ENCODE measurements at places on chromosomes 7 and 10. TPM values are rescaled to one million over a fixed set of nuclear protein-coding genes. Genes with fewer than 3 reads are reported as not detected.

GRCh38 chr7:5532536-5533335 is 109.1 kb upstream of the TNRC18 start:
- DNase-seq: peak; percentile 28

DNA sequence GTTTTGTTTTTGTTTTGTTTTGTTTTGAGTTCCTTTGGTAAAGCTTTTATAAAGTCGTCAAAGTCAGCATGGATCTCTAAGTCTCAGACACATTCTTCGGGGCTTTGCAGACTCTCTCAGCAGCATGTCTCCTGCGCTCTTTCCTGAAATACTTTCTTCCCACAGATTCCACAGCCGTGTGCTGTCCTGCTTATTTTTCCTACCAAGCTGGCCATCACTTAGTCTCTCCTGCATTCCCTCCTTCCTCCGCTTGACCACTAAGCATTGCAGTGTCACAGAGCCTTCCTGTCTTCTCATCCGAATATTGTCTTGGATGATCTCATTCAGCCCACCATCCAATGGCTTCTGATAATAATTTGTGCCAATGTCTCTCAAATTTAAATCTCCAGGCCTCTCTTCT is 434.3 kb upstream of the C7orf33 start:
- DNase-seq: no peak

Gene ZKSCAN1
- 21.5 TPM for total RNA-seq

DNA sequence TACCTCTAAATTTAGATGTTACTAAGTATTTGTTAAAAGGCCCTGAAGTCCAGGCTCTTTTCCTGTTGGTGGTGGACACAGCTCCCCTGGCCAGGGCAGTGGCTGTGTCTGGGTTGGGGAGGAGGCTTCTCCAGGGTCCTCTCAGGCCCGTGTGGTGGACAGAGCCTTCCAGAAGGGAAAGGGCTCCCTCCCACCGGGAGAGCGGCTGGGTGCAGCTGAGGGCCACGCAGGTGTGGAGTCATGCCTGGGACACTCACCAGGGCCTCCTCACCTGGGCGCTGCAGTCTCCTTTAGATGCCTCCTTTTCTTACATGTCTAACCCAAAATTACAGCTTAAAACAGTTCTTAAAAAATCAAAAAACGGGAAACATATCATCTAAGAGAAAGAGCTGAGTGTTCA is 128.2 kb upstream of the TCERG1L start:
- no peak for DNase-seq

DNA sequence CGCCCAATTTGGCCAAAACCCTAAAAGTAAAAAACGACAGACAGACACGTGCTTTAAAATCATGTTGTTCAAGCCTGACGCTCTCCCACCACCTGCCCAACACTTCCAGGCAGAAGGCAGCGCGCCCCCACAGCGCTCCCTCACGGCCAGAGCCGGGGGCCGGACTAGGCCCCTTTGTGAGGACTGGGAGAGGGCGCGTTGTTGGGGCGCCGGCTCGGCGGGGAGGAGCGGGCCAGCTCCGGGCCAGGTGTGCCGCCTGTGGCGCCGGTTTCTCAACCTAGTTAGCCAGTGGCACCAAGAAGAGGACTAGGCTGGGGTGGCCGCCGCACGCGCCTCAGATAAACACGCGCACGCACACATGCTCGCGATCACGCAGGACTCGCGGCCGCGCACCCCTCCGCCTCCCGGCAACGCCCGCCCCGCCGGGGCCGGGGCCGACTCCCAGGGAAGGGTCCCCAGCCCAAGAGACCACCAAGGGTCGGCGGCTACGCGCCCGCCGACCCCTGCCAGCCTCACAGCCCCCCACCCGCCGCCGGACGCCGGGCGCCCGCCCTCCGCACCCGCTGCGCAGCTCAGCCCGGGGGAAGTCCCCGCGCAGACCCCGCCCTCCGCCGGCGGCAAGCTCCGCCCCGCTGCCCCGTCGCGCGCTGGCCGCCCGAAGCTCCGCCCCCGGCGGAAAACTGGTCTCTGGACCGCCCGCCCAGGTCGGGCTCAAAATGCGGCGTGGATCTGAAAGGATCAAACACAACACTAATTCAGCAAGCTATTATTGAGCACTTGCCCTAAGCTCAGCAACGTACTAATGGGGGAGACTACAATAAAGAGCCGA is at the start of gene IMMP2L:
Gene IMMP2L, minus strand, starts transcription at position 589 of the 829 bp plus-strand sequence.
- DNase-seq: peak; percentile 64

Data from omental fat pad (tissue), 4 donors.